ENCODE measurements at places on chromosomes 13 and 19.

- DNase-seq = no peak
Observed at GRCh38 chr19:57083711-57084110, 36.1 kb upstream of the USP29 start.

DNA sequence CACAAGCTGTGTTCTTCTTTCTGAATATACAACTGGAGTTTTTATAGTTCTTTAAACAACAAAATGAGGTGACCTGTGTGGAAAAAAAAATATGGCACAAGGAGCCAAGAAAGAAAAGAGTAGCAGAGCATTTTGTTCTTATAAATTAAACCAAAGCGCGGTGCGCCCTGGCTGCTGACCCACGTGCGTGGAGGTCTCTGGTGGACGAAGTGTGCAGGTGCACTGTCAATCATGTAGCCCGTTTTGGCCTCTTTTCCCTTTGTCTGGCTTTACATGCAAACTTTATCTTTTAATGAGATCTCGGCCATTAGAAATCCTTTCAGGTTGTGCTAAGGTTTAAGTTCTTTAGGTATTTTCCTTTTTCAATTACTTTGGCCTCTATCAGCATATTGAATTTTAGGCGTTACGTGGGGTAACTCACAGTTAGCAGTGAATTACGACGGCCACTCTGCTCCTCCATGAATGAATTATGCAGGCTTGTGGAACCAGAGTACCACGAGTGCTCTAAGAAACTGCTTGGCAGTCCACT is 443.9 kb upstream of the SLC10A2 start:
- DNase-seq = no peak

DNA sequence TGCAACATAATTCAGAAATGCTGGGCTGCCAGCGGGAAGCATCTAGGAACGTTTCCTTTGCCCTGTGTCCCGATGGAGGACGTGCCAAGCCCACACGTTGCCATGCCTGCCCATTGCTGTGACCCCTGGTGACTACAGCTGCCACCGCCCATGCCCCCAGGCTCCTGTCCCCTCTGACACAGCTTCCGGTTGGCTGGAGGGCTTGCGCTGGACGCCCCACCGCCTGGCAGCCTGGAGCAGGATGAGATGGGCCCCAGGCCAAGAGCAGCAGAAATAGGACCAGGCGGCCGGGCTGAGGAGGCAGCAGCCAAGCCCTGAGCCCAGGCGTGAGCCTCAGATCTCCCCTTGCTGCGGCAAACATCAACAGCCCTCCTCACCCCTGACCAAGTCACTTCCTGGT is 125.9 kb downstream of the COL4A2 start:
- DNase-seq = no peak

- DNase-seq = no peak
Observed at GRCh38 chr13:57352114-57352513, 185.1 kb downstream of the PRR20E start.

DNA sequence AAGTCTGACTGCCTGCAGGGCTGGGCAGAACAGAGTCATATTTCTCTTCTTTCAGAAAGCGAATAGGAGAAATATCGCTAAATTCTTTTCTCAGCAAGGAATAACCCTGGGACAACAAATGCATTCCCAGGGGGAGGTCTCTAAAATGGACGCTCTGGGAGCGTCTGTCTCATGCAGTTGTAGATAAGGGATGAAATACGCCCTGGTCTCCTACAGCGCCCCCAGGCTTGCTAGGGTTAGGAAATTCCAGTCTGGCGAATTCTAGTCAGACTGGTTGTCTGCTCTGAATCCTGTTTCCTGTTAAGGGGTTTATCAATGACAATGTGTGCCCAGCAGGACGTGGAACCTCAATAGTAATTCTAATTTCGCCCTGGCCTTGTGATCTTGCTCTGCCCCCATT is 1214.1 kb downstream of the DIAPH3 start:
- DNase-seq = no peak

DNA sequence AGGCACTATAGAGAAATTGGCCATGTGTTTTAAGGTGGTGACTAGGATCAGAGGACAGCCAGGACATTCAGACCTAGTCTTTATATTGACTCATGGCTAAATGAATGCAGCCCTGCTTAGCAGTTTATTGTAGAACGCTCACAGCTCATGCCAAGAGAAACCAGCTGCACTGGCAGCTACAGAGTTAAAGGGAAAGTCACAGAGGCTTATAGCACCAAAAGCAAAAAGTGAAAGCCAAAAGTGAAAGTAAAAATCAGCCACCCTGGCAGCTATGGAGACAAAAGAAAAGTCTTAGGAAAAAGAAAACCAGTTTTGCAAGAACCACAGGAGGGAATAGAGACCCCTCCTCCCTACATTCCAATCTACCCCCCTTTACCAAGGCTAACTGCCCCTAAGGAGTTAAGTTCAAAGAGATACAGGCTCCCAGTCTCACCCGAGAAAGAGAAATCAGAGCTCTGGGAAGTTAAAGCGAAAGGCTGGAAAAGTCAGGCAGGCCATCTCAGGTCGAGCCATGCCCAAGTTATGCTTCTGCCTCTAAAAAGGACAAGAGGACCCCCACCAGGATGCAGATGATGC is 99.0 kb downstream of the ZNF429 start:
- DNase-seq = no peak

DNA sequence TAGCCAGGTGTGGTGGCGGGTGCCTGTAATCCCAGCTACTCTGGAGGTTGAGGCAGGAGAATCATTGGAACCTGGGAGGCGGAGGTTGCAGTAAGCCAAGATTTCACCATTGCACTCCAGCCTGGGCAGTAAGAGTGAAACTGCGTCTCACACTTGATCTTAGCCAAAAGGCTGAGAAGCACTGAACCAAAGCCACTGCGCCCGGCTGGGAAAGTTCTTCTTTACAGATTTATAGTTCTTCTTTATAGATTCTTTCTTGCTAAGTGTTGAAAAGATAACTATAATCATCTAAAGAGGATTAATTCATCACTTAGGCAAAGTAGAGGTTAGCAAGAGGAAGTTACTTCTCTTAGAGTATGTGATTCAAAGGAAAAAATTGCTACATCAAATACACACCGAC is 11.1 kb downstream of the ZNF417 start:
- DNase-seq = no peak

- no peak for DNase-seq
Observed at GRCh38 chr19:16772841-16773240, 53.2 kb downstream of the NWD1 start.

- no peak for DNase-seq
Observed at GRCh38 chr13:71797517-71797916, 69.5 kb downstream of the DACH1 start.

- DNase-seq = peak; percentile 50
Observed at GRCh38 chr13:111262715-111263114, 57.7 kb upstream of the TEX29 start.

DNA sequence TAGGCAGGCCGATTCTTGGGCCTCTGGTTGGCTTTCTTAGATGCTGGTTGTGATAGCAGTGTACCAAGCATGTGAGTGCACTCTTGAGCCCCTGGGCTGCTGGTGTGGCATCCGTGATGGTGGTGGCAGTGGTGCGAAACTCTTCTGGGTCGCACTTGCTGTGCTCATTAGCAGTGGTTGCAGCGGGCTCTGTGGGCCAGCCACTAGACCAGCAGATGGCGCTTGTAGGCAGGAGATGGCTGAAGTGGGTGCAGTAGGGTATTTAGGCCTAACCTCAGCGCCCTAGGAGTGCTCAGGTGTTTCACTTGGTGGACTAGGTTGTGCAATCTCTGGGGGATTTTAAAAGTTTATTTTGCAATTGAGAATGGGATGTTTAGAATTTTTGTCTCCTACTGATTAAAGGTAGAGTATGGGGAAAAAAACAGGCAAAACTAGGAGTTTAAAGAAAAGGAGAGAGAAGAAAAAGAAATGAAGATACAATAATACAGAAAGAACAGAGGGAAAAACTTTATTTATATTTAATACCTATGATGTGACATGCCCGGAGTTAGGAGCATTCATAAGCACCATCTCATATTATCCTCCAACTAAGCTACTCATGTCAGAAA is 4.3 kb upstream of the ZNF17 start:
- no peak for DNase-seq

- no peak for DNase-seq
Observed at GRCh38 chr19:46250076-46250735, 20.7 kb downstream of the IGFL1 start.

DNA sequence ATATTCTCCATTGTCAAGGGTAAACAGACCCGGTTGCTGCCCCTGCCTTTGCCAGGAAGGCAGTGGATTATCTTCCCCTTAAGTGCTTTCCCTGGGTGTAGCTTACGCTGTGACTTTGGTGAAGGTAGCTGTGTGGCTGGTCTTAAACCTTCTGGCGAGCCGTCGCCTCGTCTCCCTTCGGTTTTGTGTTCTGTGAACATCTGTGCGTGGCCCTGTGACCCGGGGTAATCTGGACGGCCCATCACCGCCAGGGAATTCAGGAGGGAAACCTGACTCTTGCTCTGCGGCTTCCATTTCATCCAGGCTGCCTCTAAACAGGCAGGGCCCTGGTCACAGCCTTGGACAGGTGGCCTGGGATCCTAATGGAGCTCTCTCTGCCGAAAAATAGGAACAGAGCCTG is 78.7 kb downstream of the SHISA2 start:
- DNase-seq = no peak

DNA sequence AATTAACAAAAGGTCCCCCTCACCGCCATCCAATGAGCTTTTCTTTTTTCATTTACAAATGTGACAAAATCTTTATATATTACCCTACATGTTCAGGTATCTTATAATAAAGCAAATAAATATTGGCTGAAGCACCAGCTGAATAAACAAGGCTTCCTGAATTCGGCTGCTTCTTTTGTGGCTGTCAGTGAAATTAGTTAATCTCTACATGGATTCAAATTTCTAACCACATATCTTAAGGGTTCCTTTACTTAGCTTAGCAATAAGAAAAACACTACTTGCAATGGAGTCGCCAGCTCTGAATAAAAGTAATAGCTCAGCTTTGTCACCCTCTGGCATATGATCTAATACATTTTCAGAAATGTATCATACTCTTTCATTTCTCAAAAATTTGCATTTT is 104.3 kb downstream of the CCNA1 start:
- DNase-seq = no peak

DNA sequence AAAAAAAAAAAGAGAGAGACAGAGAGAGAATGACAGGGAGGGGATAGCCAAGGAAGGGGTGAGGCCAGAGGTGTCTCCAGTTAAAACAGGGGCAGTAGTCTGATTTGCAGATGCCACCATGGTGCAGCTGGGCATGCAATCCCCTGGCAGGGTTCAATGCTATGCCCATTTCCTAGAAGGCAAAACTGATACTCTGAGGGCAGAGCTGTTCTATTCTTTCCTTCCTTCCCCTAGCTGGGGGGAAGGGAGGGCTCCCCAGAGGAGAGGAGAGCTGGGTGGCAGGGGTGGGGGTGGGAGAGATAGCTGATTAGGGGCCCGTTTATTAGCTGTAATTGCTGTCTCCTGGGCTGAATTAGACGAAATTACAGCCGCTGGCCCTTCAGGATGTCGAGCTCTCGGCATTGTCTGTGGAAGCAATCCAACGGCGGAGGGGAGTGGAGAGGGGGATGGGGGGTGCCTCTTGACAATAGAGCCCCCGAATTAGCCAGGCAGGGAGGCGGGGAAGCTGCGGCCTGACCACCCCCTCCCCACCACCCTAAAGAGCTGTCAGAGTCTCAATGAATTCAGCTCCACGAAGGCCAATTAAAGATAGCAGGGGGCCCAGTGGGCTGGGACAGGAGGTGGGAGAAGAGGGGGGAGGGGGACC is 14.4 kb upstream of the DPP9 start:
- DNase-seq = no peak

GRCh38 chr13:98478189-98479129 is 98.4 kb downstream of the STK24 start:
- DNase-seq = no peak

DNA sequence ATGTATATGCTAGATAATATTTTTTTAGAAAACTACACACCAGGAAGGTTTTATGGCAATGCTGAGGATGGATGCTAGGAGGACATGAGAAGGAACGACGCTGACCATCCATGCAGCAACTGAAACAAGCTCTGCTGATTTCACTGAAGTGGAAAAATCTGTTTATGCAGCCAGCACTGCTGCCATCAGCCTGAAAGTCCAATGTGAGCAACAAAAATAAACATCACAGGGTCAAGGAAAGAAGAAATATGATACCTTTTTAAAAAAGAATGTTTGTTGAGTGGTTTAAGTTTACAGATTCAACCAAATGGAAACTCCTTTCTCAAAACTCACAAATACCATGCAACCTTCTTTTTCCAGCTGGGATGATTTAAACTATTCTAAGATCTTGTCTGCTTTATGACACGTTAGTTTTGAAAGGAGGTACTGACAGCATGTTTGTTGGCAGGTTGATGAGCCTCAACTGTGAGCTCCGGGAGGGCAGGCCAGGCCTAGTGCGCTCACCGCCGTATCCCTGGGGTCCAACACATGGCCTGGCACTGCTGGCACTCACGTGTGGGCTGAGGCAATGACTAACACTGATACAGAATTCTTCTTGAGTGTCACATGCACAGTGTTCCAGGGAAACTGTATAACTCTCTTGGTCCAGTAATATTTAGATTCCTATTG is 46.8 kb downstream of the LATS2 start:
- no peak for DNase-seq

GRCh38 chr19:44776402-44777096 is 1.1 kb upstream of the CBLC start:
- no peak for DNase-seq

GRCh38 chr19:16801600-16802013 is 27.6 kb upstream of the SIN3B start:
- no peak for DNase-seq

GRCh38 chr19:55495646-55496349 is 7.6 kb downstream of the SSC5D start:
- DNase-seq = no peak

DNA sequence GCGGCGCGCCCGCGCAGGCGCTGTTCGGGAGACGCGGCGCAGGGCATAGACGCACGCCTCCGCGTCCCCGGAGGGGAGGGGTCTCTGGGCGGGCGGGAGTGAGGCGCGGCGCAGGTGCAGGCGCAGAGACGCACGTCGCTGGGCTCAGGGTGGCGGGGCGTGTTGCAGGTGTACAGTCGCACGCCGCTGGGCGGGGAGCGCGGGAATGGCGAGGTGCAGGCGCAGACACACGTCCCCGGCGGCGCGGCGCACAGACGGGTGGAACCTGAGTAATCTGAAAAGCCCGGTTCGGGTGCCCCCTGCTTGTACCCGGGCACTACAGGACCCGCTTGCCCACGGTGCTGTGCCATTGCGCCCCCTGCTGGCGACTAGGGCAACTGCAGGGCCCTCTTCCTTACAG is 44.7 kb downstream of the PLPP2 start:
- no peak for DNase-seq

GRCh38 chr13:73167028-73167820 is 108.4 kb downstream of the KLF5 start:
- no peak for DNase-seq

GRCh38 chr13:80465321-80465720 is 124.4 kb upstream of the SPRY2 start:
- DNase-seq = no peak

GRCh38 chr19:51094696-51095279 is 12.1 kb upstream of the KLK14 start:
- DNase-seq = no peak
